ENCODE measurements at places on chromosomes 4 and X.

GRCh38 chr4:38621028-38621684 is 42.8 kb upstream of the KLF3 start:
- no peak for DNase-seq

DNA sequence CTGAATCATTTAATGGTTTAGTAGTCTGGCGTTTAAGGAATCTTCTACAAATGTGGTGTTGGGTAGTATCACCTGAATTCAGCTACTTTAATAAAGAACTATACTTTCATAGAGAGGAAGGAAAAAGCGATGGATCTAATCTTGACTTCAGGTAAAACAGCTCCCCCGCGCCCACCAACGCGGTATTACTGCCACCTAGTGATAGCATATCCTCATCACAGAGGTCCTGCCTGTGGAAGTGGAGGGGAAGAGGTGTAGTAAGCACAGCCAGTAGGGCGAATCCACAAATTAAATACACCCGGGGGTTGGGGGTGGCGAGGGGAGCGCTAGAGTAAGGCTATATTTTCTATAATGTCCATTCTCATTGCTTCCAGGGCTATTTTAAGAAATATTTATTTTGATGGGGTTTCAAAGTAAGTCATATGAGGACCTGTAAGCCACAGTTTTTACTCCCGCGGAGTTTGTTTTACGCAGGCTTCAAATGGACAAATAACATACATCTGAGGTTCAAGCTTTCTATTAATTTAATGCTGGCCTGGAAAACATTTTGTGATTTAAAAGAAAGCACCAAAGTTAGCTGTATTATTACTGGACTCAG is 8.3 kb upstream of the DAPP1 start:
- peak; percentile 61 for DNase-seq

DNA sequence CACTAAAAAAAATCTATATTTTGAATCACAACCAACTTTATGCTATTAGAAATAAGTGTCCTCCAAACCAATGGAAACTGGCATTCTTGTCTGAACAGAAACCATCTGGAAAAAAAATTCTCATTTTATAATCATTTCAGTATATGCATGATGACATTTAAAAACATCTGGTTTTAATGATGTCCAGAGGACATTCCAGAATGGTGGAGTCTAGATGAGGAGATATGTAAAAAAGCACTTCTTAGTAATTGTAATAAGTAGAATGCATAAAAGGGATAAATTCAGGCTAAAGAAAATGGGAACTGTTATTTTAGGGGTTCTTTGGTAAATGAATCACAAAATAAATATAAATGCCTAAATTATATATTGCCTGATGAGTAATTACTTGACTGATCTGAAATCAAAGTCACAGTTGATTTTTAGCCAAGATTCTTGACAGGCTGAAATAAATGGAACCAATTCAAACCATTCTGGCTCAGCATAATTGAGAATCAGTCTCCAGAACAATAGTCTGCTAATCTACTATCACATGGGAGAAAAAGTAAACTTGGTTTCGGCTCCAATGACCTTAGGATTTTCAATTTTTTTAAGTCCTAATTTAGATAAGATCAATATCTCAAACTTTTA is 636.6 kb downstream of the FAT4 start:
- no peak for DNase-seq

- DNase-seq = no peak
These were observed 17.7 kb downstream of the SLC10A6 start for GRCh38 chr4:86831262-86832130.

DNA sequence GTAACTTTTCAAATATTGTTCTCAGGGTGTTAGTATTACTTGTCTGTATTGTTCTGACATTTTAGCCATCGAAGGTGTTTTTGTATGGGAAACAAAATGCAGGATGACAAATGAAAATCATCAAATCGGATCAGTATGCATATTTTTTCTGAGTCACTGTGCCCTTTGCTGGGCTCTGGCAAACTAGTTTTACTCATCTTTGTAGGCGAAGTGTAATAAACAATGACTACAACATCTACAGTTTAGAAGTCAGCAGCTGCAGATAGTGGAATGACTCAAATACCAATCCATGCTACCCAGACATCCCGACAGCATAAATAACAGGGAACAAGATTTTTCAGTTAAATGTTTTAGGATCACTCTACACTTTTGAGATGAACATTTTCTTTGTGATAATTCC is 557.3 kb upstream of the TENM3 start:
- DNase-seq = no peak

- peak; percentile 45 for DNase-seq
These were observed 37.3 kb upstream of the CLCN4 start for GRCh38 chrX:10119399-10119990.

Data from stimulated activated CD4-positive, alpha-beta T cell treated with anti-CD3 and anti-CD28 coated beads, Interleukin-12 subunit alpha, Interleukin-12 subunit beta, amount 100 ng/mL, for 24 hours (primary cell).